MM.1S (cell line): ENCODE measurements at places on chromosomes 5 and 9.

DNA sequence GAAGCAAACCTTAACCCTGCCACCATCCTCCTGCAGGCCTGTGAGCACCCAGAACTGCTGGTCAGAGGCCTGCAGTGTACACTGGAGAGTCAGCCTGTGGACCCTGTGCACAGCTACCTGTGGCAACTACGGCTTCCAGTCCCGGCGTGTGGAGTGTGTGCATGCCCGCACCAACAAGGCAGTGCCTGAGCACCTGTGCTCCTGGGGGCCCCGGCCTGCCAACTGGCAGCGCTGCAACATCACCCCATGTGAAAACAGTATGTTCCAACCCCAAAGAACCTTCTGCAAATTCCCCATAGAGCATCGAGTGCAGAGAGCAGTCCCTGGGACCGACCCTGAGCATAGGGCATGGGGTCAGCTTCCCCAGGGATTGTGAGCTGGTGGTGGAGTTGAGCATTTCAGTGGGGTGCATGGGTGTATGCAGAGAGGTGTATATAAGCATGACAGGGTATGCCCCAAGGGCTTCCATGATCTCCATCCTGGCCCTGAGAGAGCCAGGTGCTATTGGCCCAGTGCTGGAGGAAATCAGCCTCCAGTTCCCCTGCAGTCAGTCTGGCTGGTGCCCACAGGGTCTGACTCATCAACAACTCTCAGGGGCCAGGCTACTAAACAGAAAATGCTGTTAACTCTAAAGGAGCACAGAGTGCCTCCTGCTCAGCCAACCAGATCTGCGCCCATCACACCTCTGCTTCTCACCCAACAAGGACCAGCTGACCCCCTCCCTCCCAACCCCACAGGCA, 126.2 kb downstream of the SAXO1 start:
- no peak overlapping the region for H3K4me3 ChIP-seq
- no peaks in the 10 kb centered on the region for H3K4me1 ChIP-seq
- no peaks in the 10 kb centered on the region for H3K27me3 ChIP-seq

DNA sequence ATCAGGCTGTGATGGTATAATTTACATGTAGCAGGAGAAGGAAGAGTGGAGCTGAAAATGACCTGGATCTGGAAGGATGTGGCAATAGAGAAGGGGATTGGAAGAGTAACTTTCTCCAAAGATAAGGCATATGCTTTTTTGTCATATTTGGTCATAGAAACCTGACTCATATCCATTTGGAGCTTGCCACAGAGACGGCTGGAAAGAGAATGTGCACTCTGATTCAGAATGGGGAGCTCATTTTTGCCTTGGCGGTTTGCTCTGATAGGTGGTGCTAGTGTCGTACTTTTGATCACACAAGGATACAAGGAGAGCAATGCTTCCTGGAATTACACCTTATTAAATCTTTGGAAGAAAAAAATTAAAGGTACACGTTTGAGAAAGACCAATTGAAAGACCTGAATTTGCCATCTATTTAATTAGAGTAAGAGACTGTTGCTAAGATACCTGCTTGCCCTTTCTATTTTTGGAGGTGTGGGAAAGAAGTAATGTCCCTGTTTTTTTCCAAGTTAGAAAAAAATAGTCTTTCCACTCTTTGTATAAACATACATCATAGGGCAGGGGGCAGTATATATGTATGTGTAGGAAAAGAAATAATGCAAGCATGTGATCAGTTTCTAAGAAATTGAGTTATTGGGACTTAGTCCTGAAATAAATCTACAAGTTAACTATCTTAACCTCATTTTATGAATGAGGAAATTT, 5.4 kb downstream of the LSM11 start:
- no peak overlapping the region for H3K4me3 ChIP-seq
- H3K27ac ChIP-seq = no peak overlapping the region
- H3K27me3 ChIP-seq = no peaks in the 10 kb centered on the region
- H3K36me3 ChIP-seq = no peaks in the 10 kb centered on the region
- H3K4me1 ChIP-seq = peaks cover 12% of the 10 kb centered on the region; the same call in 1 of the 2 replicates
- DNase-seq = no peak

DNA sequence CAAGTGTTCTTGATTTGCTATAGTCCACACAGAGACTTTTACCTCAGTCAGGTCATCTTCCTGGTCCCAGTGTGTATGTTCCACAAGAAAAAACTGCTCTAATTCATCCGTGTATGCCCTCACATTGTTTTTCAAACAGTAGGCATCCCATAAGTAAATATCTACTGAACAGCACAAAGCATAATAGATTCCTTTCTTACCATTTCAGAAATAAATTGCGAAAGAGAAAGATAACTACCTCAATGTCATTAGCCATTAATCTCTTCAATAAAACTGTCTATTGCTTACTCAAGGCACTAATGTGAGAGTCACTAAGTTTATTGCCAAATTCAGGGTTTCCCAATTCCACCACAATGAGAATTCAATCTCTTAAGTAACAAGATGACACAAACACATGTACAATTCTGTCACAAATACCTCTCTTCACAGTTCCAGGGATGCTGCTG, 9.6 kb downstream of the FBXW2 start:
- no peaks in the 10 kb centered on the region for H3K27me3 ChIP-seq
- DNase-seq = no peak
- H3K27ac ChIP-seq = no peak overlapping the region
- no peaks in the 10 kb centered on the region for H3K4me1 ChIP-seq

DNA sequence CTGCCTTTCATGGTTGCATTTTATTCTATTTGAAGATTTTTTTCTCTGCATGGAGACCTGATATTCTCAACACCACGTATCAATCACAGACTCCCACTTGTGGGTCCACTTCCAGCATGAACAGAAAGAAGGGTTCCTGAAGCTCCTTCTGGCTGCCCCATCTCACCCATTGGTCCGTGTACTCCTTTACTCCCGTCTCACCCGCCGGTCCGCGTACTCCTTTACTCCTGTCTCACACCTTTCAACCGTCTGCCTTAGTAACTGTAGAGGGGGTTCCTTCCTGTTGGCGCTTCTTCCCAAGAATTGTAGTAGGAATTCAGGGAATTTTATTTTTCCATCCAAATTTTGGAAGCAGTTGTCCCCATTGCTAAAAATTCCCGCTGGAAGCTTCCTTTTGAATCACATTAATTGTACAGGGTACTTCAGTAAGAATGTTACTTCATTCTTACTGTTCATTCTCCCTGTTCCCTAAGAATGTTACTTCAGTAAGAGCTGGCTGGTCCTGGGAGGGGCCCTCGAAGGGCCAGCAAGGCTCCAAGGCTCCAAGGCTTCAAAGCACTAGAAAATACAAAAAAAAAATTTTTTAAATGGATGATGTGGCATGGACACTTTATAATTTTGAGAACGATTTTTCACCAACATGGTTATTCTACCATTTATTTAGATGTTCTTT, 3.9 kb upstream of the LPCAT1 start:
- 0 out of 2 replicates have a peak, but pooled peaks cover 5% of the 10 kb centered on the region for H3K4me1 ChIP-seq
- H3K27me3 ChIP-seq = no peaks in the 10 kb centered on the region
- no peak overlapping the region for H3K27ac ChIP-seq
- no peaks in the 10 kb centered on the region for H3K36me3 ChIP-seq
- H3K4me3 ChIP-seq = no peak overlapping the region

DNA sequence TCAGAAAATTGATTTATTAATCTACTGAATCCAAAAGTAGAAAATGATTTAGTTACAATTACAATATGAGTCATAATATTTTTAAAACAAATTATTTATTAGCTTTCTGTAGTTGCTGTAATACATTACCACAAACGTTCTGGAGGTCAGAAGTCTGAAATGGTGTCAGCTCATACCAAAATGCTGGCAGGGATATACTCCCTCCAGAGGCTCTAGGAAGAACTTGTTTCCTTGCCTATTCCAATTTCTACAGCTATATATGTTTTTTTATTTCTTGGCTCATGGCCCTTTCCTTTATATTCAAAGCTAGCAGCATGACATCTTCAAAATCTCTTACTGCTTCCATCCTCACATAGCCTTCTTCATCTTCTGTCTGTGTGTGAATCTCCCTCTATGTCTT, 667.9 kb upstream of the ITGA1 start:
- H3K36me3 ChIP-seq = no peaks in the 10 kb centered on the region
- H3K4me1 ChIP-seq = no peaks in the 10 kb centered on the region
- H3K4me3 ChIP-seq = no peak overlapping the region
- H3K27me3 ChIP-seq = no peaks in the 10 kb centered on the region

GRCh38 chr5:57209316-57210040, 35.6 kb downstream of the GPBP1 start:
- H3K27me3 ChIP-seq = no peaks in the 10 kb centered on the region
- 0 out of 2 replicates have a peak, but pooled peaks cover 3% of the 10 kb centered on the region for H3K36me3 ChIP-seq
- no peak overlapping the region for H3K4me3 ChIP-seq
- H3K4me1 ChIP-seq = peaks cover 6% of the 10 kb centered on the region; the same call in 1 of the 2 replicates

GRCh38 chr9:121185178-121185745, 16.4 kb downstream of the RAB14 start:
- no peak overlapping the region for H3K27ac ChIP-seq
- DNase-seq = no peak
- no peaks in the 10 kb centered on the region for H3K4me1 ChIP-seq
- no peaks in the 10 kb centered on the region for H3K27me3 ChIP-seq

DNA sequence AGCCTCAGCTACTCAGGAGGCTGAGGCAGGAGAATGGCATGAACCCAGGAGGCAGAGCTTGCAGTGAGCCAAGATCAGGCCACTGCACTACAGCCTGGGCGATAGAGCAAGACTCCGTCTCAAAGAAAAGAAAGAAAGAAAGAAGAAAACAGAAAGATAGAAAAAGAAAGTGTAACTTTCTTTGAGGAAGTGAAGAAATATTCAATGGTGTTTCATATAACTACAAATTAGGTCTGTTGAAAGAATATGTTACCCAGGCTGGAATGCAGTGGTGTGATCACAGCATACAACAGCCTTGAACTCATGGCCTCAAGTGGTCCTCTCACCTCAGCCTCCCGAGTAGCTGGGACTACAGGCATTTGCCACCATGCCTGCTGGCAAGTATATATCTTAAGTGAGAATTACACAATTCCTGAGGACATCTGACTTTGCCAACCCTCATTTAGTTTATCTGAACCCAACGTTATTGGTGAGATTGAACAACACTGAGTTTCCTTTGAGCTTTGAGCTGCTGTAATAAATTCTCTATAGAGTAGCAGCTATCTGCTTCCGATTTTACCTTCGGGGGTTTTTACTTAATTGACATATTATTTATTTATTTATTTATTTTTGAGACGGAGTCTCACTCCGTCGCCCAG, 2.0 kb upstream of the FAF2 start:
- no peak for DNase-seq
- H3K27ac ChIP-seq = no peak overlapping the region
- H3K36me3 ChIP-seq = no peaks in the 10 kb centered on the region
- H3K4me3 ChIP-seq = no peak overlapping the region

GRCh38 chr5:36692791-36693763, 86.7 kb downstream of the SLC1A3 start:
- no peak overlapping the region for H3K27ac ChIP-seq
- H3K36me3 ChIP-seq = no peaks in the 10 kb centered on the region
- H3K27me3 ChIP-seq = no peaks in the 10 kb centered on the region
- peak overlapping the region; percentile 51 for H3K4me3 ChIP-seq

GRCh38 chr5:14341571-14342230, 198.6 kb downstream of the TRIO start:
- no peak overlapping the region for H3K27ac ChIP-seq
- H3K4me3 ChIP-seq = no peak overlapping the region
- no peaks in the 10 kb centered on the region for H3K27me3 ChIP-seq

GRCh38 chr5:133240425-133241091, 188.7 kb downstream of the HSPA4 start:
- H3K4me3 ChIP-seq = no peak overlapping the region
- H3K27ac ChIP-seq = no peak overlapping the region
- DNase-seq = no peak
- no peaks in the 10 kb centered on the region for H3K36me3 ChIP-seq

DNA sequence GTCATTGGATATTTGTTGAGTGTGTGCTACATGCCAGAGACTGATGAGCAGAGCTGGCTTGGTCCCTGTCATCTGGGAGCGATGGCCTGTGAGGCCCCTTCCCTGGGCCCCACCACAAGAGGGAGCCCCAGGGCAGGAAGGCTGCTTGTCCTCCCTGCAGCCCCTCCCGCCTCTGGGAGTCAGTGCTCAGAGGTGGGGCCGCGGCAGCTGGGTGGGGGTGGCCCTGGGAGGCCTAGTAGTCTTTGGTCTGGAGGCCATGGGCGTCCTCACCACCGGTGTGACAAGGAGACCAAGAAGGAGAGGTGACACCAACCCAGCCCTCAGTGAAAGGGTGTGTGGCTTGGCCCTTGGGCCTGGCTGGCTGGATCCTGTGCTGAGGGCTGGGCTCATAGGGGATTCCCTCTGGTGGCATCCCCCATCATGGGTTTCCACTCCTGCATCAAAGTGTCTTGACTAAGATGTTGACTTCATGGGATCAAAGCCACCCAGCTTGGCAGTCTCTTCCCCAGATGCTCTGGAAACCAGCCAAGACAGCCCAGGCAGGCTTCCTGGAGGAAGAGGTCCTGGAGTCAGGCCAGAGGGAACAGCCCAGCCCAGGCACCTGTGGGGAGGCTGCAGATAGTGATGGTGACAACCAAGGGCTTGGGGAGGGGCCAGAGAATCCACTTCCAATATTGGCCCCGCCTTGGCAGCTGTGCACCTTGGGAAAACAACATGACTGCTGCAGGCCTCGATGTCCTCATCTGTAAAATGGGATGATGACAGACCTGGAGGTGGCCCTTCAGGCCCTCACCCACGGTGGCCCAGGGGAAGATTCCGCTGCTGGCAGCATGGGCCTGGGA, 166.7 kb downstream of the GAPVD1 start:
- no peaks in the 10 kb centered on the region for H3K27me3 ChIP-seq
- DNase-seq = peak; percentile 7
- no peak overlapping the region for H3K4me3 ChIP-seq
- H3K4me1 ChIP-seq = no peaks in the 10 kb centered on the region
- no peaks in the 10 kb centered on the region for H3K36me3 ChIP-seq

DNA sequence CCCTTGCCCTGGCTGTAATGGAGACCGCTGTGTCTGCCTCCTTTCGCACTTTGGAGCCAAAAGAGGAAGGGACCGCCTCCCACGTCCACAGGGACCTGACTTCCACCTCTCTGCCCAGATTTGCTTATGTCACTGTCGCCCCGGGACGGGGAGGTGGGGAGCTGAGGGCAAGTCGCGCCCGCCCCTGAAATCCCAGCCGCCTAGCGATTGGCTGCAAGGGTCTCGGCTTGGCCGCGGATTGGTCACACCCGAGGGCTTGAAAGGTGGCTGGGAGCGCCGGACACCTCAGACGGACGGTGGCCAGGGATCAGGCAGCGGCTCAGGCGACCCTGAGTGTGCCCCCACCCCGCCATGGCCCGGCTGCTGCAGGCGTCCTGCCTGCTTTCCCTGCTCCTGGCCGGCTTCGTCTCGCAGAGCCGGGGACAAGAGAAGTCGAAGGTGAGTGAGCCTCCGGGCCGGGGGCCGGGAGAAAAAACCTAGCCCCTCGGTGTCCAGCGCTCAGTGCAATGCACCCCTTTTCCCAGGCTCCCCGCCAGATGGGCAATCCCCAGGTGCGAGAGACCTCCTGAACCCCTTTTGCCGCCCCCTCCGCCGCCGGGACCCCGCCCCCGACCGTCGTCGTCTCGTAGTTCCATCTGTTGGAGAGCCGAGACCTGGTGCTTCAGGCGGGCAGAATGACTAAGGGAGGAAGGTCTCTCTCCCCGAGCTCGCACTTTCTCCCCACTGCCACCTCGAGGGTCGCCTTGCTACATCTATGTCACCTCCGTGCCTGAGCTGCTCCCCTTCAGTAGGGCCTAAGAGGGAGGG, at the start of gene GPX3:
GPX3 (plus strand) TSS at position 288 of the 807 bp plus-strand sequence; CDS start at position 352, 64 bp downstream.
- H3K27me3 ChIP-seq = no peaks in the 10 kb centered on the region
- H3K4me3 ChIP-seq = no peak within 1 kb of the TSS
- no peak for DNase-seq
- no peak within 1 kb of the TSS for H3K27ac ChIP-seq
